ENCODE measurements at places on chromosomes 2 and 18.
A peak's percentile ranks its signal among the peaks of the same experiment; 100 is the strongest.

- no peak for ATAC-seq
Measured at GRCh38 chr2:184834699-184835397, 236.5 kb downstream of the ZNF804A start.

DNA sequence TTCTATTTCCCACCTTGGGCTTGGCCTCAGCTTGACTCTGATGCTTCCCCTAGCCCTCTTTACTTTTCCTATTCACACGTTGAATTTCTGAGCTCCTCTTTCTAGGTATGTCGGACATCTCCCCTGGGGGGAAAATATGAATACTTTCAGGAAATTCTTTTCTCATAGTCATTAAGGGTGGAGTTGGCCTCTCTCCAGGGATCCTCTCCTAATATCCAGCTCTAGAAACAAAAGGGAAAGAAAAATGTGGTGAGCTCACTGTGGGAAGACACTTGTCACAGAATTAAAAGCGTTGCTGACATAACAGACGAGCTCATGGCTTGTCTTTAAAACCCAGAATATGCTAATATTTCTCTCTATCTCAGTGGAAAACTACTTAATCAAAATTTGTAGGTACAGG lies 132.7 kb upstream of the MEX3C start:
- ATAC-seq: no peak

GRCh38 chr2:23497063-23497462 lies 112.1 kb downstream of the KLHL29 start:
- peak; percentile 34 for ATAC-seq

DNA sequence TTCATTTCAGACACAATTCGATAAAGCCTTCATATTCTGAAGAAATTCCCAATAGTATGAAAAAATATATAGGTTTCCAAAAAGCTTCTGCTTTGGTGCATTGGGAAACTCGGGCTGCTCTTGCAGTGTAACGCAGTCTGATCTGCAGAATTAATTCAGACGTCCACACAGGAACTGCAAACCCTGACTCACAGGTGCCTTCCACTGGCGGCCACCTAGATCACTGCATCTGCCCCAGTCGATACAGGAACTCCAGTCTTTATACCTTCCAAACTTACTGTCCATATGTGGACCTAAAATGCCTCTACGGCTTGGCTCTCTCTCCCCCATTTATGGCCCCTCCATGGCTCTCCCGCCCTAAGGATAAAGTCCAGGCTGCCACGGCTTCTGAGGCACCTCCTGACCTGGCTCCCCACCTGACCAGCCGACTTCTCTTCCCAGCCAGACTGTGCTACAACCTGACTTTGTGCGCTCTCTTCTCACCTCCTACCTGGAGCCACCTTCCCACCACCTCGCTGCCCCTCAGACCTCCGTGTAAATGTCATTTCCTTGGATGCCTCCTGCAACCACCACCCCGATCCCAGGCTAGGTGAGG lies 39.7 kb downstream of the L3MBTL4 start:
- ATAC-seq: no peak

DNA sequence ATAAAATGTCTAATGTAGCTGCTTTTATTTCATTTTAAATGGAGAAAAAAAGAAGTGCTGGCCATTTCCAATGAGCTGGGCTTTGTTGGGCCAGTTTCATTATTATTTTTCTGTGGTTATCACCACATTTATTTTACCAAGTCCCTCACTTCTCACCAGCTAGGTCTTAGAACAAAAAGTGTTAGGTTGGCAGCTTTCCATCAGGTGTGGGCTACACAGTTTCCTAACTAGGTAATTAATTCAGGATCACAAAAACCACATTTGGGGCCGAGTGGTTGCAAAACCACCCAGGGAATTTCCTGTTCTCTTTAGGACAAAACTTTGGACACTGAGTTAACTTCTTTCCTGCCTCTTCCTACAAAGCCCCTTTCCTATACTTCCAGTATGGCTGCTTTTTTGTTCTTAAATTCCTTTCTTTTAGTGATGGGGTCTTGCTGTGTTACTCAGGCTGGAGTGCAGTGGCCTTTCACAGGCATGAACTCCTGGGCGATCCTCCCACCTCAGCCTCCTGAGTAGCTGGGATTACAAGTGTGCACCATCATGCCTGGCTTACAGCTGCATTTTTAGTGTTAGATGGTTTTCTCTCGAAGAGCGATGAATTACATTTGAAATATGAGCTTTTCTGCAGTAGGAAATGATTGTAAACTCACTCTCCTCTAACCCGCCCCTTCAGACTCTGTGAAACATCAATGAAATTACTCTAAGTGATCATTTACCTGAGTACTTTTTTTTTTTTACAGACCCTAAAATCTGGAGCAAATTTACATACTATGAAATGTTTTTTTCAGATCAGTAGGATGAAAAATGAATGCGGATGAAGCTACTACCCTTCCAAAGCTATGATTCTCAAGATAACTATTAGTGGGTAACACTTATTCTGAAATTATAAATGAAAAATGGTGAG lies 2.6 kb upstream of the ZFP36L2 start:
- no peak for ATAC-seq

DNA sequence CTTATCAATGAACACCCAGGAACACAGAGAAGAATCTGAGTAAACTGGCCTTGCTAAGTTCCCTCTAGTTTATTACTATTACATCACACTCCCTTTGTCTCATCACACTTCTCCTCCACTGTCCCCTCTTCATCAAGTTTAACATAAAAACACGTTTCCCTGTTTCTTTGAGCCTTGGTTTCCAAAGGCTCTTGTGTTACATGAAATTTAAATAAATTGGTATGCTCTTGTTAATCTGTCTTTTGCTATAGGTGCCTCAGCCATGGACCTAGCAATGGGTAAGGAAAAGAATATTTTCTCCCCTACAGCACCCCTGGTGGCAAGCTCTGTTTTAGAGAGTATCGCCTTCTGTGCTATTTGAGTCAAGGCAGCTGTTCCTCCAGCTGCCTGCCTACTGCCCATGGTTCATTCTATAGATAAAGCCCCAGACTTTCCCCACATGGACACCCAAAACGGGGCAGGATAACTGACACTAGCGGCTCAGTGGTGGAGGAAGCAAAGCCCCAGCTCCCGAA lies 31.8 kb downstream of the TGIF1 start:
- no peak for ATAC-seq

- no peak for ATAC-seq
Measured at GRCh38 chr18:3074087-3074486, 61.1 kb upstream of the LPIN2 start.

- ATAC-seq: no peak
Measured at GRCh38 chr2:82527124-82527523, 1932.0 kb downstream of the SUCLG1 start.

DNA sequence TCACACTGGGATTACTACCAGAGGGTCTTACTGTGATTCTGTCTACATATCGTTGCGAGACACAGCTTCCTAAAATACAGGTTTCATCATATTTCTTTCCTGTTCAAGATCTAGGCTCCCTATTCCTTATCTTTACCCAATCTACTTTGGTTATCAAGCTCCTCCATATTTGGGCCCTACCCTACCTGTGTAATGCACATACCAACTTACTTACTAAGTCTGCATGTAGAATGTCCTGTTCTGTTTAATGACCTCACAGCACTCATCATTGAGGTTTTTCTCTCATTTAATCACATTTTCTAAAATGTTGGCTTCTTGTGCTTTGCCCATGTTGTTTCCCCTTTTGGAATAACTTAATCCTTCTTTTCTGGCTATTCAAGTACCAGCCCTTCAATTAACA lies 551.1 kb downstream of the ZEB2 start:
- ATAC-seq: no peak

GRCh38 chr18:2987876-2988790 lies 24.8 kb downstream of the LPIN2 start:
- no peak for ATAC-seq

DNA sequence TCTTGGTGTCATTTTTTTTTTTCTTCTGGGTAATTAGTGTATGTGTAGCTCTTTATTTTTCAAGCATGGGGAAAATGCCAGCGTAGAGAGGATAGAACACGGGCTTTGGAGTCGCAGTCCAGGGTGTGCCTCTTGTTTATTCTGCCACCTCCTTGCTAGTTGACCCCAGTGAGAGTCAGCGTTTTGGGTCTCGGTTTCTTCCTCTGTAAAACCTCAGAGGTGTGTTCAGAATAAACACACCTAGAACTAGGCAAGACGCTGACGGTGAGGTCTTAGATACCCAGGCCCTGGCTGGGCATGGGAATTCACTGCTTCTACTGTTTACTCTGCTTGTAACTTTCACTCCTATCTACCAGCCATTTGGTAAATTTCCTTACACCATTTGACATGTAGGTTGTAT lies 41.8 kb downstream of the ASAP2 start:
- no peak for ATAC-seq

DNA sequence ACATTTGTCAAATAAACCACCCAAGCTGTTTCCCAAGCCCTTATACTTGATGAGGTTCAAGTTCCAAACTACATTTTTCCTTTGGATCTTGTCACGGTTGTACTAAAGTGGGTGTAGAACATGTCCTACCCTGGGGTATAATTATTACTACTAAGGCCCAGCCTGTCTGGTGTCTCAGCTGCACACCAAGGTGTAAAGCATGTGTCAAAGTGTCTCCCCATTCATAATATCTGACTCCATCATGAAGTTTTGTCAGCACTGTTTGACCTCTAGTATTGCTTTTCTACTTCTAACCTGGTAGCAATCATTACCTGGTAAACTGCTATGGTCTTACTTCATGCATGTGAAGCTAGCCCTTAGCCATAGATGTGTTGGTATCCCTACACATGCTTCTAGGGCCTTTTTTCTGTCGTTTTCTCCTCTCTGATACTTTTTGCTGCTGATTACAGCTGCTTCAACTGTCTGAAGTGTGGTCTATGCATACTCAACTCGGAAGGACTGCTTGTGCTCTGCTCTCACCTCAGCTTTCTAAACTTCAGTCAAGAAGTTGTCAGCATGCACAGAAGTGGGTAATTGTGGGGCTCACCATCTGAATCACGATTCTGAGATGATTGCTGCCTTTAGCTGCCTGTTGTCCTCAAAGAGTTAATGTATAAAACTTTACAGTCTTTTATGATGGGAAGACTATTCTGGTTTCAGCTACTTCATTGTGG lies 445.7 kb upstream of the TRIB2 start:
- peak; percentile 98 for ATAC-seq

DNA sequence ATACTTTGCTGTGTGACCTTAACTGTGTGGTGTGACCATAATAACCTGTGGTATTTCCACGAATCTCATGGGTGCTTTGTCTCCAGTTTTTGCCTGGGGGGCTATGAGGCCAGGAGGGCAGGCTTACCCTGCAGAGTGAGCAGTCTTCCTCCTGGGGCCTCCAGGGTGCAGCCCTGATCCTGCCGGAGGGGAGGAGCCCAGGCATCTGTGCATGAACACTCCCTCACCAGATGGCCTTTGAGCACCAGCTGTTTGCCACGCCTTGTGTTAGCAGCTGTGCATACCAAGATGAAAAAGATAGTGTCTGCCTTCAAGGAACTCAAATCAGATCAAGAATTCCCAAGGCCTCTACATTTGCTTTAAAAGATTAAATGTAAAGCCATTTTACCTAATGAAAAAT lies 75.0 kb upstream of the RBM44 start:
- ATAC-seq: no peak

DNA sequence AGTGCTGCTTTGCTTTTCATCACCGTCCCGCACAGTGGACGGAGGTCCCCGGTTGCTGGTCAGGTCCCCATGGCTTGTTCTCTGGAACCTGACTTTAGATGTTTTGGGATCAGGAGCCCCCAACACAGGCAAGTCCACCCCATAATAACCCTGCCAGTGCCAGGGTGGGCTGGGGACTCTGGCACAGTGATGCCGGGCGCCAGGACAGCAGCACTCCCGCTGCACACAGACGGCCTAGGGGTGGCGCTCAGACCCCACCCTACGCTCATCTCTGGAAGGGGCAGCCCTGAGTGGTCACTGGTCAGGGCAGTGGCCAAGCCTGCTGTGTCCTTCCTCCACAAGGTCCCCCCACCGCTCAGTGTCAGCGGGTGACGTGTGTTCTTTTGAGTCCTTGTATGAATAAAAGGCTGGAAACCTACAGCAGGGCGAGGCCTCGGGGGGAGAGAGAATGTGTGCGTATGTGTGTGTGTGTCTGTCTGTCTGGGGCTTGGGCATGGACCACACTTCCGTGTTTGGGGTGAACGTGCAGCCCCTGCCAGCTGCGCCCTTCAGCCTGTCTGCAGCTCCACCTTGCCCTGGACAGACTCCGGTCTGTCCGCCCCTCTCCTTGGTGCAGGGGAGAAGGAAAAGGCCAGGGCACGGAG lies 32.3 kb downstream of the GPC1 start:
- no peak for ATAC-seq

- no peak for ATAC-seq
Measured at GRCh38 chr2:201926067-201926466, 107.6 kb upstream of the FZD7 start.

DNA sequence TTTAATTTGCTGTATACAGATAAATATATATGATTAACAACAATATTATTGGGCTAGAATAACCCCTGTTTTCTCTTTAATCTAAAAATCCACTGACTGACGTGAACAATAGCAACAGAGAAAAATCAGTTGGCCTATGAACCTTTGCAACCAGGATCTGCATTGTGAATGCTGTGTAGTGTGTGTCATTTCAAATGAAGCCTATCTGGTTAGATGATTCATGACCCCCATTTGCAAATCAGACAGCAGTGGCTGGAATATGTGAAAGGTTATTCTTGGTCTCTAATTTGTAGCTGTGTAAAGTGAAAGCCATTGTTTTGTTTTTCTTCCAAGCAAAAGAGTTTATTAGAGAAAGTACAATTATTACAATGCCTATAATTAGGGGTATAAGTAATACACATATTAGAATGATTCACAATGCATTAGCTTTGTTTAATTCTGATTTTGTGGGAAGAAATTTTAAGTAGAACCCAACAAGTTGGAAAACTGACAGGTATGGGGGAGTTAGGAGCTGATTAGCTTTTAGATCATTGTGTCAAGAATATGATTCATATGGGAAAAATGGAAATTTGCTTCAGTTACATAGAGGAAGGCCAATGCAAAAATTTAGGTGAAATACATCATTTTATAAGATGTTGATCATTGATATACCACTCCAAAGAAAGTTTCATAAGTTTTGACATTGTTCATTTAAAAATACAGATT lies 1362.2 kb upstream of the TMEFF2 start:
- peak; percentile 46 for ATAC-seq

DNA sequence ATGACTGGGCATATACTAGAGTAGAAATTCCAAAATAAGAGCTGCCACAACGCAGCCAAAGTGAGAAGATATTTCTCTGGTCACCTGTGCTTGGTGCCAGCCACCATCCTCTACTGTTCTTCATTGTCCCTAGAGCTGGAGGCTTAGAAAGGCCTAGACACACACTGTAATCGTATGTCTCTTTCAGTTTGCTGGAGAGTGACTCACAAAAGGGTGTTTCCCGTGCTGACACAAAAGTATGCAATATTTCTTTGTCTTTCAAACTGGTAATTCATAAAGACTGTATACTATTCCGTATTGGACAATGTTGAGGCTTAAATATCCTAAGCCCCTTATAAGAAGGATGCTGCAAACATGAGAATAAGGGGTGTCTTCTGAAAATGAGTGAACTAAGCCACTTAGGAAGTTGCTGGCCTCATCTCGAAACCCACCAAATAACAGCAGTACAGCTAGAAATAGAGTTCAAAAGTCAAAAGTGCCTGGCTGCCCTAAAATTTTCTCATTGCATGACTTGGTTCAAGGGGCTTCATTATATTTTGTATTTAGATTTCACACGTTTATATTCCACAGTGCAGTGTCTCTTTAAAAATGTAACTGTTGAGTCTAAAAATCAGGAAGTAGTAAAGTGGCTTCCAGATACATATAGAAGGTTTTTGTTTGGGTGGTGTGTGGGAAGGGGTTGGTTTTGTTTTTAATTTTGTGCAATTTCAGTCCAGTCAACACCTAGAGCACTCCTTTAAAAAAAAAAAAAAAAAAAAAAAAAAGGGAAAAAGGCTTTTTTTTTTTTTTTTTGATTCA lies 601.1 kb downstream of the ARHGAP15 start:
- peak; percentile 93 for ATAC-seq

- ATAC-seq: peak; percentile 51
Measured at GRCh38 chr2:158006961-158007719, 94.5 kb upstream of the UPP2 start.

Measured in activated CD4-positive, CD25-positive, alpha-beta regulatory T cell treated with anti-CD3 and anti-CD28 coated beads, Interleukin-2, amount 50 U/mL, for 24 hours (primary cell).